ENCODE measurements at places on chromosomes 7 and 10.

GRCh38 chr7:69883399-69883891 is 285.2 kb downstream of the AUTS2 start:
- no peak overlapping the region for H3K4me3 ChIP-seq
- H3K27ac ChIP-seq, result no peak overlapping the region
- H3K4me1 ChIP-seq, result no peaks in the 10 kb centered on the region
- no peak for DNase-seq
- no peaks in the 10 kb centered on the region for H3K36me3 ChIP-seq
- no peaks in the 10 kb centered on the region for H3K27me3 ChIP-seq

DNA sequence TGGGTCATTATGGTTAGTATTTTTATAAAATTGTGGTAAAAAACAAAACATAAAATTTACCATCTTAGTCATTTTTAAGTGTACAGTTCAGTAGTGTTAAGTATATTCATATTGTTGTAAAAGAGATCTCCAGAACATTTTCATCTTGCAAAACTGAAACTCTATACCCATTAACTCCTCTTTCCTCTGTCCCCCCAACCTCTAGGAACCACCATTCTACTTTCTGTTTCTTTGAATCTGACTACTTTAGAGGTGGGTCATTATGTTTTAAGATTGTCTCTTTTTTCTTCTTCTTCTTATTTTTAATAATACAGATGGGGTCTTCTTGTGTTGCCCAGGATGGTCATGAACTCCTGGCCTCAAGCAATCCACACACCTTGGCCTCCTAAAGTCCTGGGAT is 84.1 kb downstream of the DOCK4 start:
- no peak overlapping the region for H3K4me3 ChIP-seq
- H3K27me3 ChIP-seq, result no peaks in the 10 kb centered on the region
- no peaks in the 10 kb centered on the region for H3K36me3 ChIP-seq
- H3K27ac ChIP-seq, result no peak overlapping the region
- no peaks in the 10 kb centered on the region for H3K4me1 ChIP-seq

DNA sequence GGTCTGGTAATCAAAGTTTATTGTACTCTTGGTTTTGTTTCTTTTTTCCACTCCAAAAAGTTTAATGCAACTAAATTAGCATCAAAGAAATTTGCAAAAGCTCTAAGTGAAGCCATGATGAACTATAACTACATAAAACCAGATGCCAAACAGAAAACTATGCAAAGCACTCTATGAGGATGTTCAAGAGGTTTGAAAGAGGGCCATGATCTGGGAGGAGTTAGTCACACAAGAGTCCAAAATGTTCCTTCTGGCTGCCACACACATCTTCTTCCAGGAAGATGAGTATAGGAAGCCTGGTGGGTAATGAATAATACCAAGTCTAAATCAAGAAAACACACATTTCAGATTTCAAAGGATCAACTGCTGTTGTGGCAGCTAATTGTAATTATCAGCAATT is 28.4 kb downstream of the GLI3 start:
- no peaks in the 10 kb centered on the region for H3K27me3 ChIP-seq
- H3K36me3 ChIP-seq, result no peaks in the 10 kb centered on the region
- no peaks in the 10 kb centered on the region for H3K4me1 ChIP-seq
- H3K4me3 ChIP-seq, result no peak overlapping the region

- H3K36me3 ChIP-seq, result peaks cover 21% of the 10 kb centered on the region
- DNase-seq, result peak; percentile 71
- H3K4me3 ChIP-seq, result no peak overlapping the region
- H3K4me1 ChIP-seq, result peaks cover 8% of the 10 kb centered on the region
- H3K27ac ChIP-seq, result no peak overlapping the region
Observed at GRCh38 chr10:97229322-97230015, 43.7 kb upstream of the SLIT1 start.

GRCh38 chr10:75826846-75827245 is 395.4 kb downstream of the LRMDA start:
- H3K27ac ChIP-seq, result no peak overlapping the region
- H3K36me3 ChIP-seq, result no peaks in the 10 kb centered on the region
- H3K4me1 ChIP-seq, result no peaks in the 10 kb centered on the region
- no peak for DNase-seq
- H3K27me3 ChIP-seq, result no peaks in the 10 kb centered on the region
